T47D (cell line): ENCODE measurements at places on chromosomes 4 and X.

DNA sequence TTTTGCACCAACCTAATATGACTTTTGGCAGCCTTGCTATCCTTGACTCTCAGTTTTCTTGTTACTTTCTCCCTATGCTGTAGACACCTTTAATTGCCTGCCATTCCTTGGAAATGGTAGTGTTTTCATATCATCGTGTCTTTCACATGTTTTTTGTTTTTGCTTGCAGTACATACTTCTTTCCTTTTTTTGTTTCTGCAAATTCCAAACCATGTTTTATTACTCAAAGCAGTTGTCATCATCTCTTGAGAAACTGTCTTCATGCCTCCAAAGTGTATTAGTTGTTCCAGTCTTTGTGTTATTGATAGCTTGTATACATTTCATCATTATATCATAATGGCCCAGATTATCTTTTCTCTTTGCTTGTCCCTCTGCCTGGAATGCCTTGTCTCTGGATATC, 57.1 kb downstream of the PDLIM5 start:
- DNase-seq = no peak

- DNase-seq = no peak
These were observed 117.9 kb upstream of the HS3ST1 start for GRCh38 chr4:11546391-11547175.

- peak; percentile 31 for DNase-seq
These were observed 37.9 kb downstream of the RELL1 start for GRCh38 chr4:37648084-37648817.

DNA sequence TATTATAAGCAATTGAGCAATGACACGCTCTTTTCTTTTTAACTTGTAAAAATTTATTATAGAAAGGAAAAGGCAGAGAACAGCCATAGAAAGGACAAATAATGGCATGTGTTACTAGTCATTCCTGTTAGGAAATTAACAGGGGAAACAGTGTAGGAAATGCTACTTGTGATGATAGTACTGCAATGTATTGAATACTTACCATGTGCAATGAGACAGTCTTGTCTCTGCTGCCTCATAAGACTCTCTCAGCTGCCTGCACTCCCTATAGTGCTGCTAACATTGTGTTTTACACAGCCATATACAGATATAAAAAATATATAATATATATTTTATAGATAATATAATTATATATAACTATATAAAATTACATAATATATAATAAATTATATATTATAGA, 62.3 kb upstream of the SHOX start:
- no peak for DNase-seq

- no peak for DNase-seq
These were observed at the start of gene SRPK3 for GRCh38 chrX:153780678-153781427. SRPK3 (plus strand) TSS chrX:153781041; CDS start chrX:153781087, 46 bp downstream.

DNA sequence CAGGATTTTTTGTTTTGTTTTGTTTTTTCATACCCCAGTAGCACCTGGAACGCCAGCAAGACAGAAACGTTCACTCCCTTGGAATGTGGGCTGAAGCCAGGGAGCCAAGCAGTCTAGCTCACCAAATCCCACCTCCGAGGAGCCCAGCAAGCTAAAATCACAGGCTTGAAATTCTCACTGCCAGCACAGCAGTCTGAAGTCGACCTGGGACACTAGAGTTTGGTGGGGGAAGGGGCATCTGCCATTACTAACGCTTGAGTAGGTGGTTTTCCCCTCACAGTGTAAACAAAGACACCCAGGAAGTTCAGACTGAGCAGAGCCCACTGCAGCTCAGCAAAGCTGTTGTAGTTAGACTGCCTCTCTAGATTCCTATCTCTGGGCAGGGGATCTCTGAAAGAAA, 99.6 kb upstream of the FGF16 start:
- no peak for DNase-seq

DNA sequence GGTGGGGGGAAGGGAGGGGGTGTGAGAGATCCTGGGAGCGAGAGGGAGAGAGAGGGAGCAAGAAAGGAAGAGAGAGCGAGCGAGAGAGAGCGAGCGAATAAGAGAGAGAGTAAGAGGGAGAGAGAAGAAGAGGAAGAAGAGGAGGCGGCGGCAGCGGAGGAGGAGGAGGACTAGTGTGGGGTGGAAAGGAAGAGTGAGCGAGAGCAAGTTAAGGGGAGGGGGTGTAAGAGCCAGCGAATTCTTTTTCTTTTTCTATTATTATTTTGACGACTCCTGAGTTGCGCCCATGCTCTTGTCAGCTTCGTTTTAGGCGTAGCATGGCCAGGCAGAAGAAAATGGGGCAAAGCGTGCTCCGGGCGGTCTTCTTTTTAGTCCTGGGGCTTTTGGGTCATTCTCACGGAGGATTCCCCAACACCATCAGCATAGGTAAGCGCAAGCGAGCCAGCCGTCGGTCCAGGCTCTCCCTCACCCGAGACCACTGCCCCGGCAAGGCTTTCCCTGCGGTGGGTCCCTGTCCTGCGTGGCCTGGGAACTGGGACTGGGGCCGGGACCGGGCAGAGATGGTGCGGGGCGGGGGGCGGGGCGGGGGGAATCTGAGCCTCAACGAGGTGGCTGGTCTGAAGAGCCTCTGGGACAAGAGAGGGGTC, at the start of gene GRIA3:
TSS of gene GRIA3 (plus strand) at position 60 of the 647 bp plus-strand sequence. CDS start at position 318, 258 bp downstream.
- no peak for DNase-seq

- DNase-seq = no peak
These were observed 171.1 kb downstream of the LARP7 start for GRCh38 chr4:112808001-112808400.

GRCh38 chrX:51891821-51892551, 1.4 kb upstream of the MAGED1 start:
- DNase-seq = no peak

DNA sequence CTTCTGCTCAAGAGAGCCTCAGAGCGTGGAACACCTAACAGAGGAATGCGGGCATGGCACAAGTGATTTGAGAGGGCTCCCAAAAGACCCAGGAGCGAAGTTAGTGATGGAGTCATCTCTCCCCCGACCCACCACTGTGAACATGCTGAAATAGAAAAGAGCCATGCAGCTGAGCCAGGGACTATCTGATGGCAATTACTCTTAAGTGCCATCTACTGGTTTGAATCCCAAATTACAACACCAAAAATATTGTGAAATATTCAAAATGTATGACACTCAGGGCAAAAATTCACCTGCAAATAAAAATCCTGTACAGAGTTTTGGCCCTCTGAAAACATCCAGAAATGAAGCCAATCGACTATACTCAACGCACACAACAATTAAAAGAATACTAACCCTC, 2038.9 kb upstream of the ADGRL3 start:
- DNase-seq = no peak

DNA sequence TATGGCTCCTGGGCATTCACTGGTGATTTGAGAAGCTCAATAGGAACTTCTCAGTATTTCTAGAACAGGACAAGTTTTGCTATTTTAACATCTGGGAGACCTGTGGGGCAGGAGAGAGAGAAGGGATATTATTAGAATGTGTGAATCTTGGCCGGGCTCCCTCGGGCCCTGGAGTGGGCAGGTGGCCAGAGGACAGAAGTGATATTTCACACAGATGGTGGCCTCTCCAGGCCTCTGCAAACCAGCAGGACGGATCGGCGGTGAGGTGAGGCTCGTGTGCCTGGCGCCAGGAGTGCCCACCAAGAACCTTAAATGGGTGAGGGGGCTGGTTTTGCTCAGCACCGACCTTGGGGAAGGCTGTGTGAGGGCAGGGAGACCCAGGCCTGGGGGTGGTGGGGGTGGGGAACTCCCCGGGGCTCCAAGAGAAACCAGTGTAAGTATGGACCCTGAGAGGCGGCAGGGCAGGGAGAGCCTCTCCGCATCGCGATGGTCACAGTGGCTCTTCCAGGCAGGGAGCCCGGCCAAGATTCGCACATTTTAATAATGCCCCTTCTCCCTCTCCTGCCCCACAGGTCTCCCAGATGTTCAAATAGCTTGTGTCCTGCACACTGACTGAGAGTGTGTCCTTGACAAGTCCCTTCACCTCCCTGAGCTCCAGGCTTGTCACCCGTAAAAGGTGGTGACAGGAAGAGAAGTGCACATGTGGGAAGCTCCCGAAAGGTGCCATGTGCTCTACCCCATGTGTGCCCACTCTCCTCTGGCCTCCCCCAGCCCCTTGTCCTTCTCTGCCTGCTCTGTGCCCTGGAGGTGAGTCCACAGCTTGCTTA, 64.9 kb downstream of the SORCS2 start:
- no peak for DNase-seq

- no peak for DNase-seq
These were observed 159.9 kb upstream of the MAMLD1 start for GRCh38 chrX:150203248-150203645.

DNA sequence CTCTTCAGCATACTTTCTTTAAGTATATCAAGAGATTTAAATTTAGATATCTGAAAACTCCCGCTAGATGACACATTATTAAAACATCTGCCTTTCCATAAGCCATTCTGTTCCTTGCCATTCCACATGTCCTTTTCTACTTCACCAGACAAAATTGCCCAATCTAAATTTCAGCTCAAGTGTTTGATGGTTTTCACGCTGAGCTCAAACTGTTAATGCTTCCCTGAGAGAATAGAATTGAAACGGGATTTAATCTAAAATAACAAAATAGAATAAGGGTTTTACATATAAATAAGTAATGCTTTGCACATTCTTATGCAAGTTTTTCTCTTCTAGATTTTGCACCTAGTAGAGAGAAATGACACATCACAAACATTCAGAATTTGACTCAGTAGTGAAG, 764.5 kb upstream of the TENM3 start:
- no peak for DNase-seq

DNA sequence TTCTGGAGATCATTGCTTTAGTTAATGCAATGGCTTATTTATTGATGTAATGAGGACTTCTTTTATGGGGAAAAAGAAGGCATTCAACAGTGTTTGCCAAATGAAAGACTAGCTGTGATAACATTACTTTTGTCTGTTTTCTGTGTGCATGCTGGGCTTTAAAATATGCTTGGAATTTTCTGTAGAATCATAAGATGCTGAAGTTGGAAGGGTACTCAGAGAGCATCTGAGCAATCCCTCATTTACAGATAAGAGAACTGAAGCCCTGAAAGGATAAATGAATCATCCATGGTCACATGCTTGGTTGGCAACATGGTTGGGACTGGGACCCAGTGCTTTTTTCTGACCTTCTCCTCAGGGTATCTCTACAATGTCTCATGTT, 31.4 kb upstream of the PITX2 start:
- DNase-seq = no peak

- no peak for DNase-seq
These were observed 189.8 kb upstream of the PPP1R2C start for GRCh38 chrX:42967681-42968300.

- DNase-seq = no peak
These were observed 25.4 kb upstream of the TNIP3 start for GRCh38 chr4:121189326-121190215.

DNA sequence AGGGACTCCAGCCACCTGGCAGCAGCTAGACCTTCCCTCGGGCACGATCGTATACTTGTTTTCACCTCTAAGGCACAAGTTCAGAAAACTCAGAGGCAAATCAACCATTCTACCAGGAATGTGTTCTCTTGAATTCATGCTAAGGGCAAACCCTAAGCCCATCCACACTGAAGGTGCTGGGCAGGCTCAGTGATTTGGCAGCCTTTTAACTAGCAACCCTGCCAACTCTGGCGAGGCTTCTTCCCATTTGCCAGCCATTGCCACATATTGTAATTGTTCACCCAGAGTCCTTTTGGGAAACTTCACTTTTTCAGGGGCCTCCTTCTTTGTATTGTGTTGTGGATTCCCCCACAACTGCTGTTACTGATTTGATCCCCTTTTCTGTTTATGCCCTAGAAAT, 298.6 kb upstream of the LDB2 start:
- no peak for DNase-seq

DNA sequence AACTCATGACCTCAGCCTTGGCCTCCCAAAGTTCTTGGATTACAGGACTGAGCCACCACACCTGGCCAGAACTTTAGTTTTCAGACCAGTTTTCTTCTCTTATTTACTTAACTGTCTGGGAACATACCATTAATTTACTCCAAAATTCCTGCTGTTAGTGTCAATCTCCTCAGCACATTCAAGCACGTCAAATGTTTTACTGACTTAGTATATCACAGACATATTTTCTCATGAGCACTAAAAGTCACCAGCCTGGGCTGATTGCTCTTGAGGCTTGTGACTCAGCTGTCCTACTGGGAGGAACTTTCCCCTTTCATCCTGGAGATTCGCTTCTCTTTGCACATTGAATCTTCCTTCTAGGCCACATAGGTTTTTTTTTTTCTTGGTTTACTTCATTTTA, 109.6 kb downstream of the PCDH18 start:
- no peak for DNase-seq

DNA sequence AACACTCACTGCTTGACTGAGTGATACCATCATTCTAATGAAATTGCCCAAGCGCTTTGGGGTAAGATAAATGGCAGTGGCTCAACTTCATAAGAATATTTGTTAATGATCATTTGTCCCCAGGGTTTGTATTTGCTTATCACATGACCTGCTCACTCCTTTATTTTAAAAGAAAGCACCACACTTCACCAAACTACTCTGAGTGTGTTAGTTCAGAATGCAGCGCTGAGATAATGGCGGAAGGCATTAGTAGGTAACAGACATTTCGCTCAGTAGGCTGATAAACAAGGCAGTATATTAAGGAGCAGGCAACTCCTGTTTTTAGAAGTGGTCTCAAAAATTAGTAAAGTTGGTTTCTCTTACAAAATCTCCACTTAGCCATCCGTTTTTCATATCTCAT, 1.6 kb downstream of the SNX25 start:
- no peak for DNase-seq

DNA sequence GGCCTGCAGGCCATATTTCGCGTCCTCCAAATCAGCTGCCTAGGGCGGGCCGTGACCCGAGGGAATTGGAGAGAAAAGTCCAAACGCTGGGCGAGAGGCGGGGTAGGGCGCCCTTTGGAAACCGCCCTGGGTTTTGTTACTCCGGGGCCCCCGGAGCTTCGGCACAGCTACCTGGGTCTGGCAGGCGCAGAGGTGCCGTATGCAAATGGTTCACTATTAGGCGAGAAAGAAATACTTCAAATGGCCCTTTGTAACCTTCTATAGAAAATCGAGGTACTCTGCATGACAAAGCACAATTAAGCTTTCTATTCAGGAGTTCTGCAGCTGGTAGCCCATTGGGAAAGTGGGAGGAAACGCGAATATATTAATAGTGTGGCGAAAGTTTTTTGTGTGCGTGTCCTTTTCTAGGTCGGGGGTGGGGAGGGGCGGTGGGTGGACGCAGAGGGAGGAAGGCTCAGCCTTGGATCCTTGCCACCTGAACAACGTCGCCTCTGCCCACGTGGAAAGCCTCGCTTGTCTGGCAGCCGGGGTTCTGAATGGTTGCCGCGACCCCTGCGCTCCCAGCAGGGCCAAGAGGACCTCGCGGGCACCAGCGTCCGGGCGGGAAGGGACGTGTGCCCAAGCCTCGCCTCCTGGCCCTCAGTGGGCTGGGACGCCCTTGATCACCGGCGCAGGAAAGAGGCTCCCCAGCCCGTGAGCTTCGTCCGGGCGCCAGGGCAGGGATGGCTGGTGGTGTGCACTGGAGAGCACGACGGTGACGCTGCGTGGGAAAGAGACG, 9.5 kb downstream of the GSX2 start:
- no peak for DNase-seq

- DNase-seq = no peak
These were observed 602 bp downstream of the PRKX start for GRCh38 chrX:3712870-3713224.

GRCh38 chr4:82790060-82790660, 8.4 kb downstream of the SCD5 start:
- DNase-seq = no peak
